ENCODE measurements at places on chromosomes 3 and 15. TPM values are rescaled to one million over a fixed set of nuclear protein-coding genes. Genes with fewer than 3 reads are reported as not detected.

The ALDH1A2 gene
- total RNA-seq: 71.2 TPM

The DUOXA2 gene
- total RNA-seq: 0.39 TPM

DNA sequence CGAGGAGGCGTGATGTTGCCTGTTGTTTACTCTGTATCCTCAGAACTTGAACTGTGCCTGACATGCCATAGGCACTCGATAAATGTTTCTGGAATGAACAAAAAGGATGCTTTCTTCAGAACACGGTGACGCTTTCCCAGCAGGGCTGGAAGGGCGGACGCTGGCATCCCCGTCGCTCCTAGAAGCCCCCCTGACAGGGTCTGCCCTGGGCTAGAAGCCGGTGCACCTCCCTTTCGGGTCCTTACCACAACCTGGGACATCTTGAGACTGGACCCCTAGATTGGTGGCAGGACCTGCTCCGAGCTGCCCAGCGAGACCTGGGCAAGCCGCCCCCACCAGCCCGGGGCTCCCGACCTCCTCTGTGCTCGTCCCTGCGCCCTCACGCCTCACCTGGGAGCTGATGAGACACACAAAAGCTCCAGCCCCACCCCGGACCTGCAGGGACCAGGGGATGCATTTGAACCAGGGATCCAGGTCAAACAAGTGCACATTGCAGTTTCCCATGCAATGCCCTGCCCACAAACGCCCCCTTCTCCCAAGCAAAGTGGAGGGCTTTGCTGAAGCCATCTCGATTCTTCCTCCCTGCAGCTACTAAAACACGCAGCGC lies 131.2 kb upstream of the MEF2A start:
- DNase-seq: no peak

DNA sequence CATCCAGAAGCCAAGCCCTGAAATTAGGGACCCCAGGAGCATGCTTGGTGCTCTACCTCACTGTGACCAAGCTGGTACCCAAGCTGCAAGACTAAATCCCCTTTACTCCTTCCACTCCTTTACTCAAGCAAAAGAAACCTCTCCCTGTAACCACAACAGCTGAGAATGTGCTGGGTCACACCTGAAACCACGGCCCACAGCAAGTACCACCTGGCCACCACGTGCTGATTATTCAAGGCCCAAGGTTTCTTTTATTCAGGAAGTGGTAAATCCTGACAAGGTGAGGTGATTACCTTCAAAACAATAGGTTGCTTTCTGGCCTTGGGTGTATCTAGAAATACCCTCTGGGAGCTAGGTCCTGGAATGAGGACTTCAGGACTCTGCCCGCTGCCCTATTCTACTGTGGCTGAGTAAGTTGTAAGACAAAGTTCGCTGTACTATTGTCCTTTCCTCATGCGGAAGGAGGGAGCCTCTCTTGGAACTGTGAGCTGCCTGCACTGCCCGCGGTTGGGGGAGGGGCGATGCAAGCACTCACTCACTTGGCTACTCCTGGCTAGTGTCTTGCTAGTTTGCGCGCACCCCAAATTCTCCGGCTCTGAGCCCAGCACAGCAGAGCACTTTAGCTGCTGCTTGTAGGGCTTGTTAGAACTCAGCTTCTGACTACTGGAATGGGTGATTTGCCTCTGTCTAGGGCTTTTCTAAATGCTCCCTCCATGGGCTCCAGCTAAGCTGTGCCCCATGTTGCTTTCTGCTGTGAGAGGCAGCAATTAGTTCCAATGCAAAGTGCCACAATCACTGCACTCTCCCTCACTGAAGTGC lies 487.1 kb upstream of the CNTN3 start:
- peak; percentile 15 for DNase-seq

- no peak for DNase-seq
Measured at GRCh38 chr3:66186545-66186944, 34.3 kb upstream of the SLC25A26 start.

The KIF7 gene
- total RNA-seq: 5.6 TPM

GRCh38 chr3:152021951-152022461 lies 148.6 kb downstream of the SUCNR1 start:
- peak; percentile 41 for DNase-seq

The KCNMB3 gene
- 7.4 TPM for total RNA-seq

DNA sequence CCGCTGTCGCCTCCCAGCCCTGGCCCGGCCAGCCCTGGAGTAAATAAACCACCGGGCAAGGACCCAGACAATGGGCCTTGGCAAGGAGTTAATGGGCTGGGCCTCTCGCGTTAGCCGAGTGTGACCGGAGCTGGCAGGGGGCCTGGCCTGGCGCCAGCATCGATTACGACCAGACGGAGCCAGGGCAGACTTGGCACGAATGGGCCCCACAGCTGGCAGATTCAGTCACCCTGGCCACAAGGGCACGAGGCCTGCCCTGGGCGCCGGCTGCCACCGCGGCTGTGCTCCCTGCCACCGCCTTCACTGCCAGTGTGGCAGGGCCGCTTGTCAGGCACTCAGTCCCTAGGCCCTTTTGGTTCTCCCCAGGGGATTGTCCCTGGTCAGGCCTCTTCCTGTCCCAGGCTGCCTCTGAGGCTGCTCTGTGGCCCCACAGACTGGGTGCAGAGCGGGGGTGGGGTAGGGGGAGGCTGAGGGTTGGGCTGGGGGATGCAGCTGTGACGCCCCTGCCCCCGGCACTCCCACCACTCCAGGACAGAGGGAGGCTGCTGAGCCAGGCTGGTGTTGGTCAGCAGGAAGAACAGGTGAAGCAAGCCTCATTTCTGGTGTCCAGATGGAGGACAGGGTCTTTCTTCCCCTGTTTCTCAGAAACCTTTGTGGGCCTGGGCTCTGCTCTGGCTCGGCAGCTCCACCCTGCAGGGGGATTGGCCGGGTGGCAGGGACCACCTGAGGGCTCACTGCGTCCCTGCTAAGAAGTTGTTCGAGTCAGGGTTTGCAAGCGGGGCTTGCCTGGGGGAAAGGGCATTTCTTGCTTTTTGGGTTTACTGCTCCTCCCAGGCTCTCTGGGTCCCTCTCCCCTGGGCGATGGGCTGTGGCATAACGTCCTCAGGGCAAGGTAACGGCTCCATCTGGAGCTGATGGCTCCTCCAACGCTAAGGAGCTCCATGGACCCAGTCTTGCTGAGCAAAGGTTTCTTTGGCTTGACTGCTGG lies 30.5 kb upstream of the SRP14 start:
- peak; percentile 94 for DNase-seq

- no peak for DNase-seq
Measured at GRCh38 chr3:24487325-24488262, 7.1 kb downstream of the THRB start.

GRCh38 chr3:39021465-39022285 lies 30.1 kb downstream of the SCN11A start:
- no peak for DNase-seq

The TRAT1 gene
- total RNA-seq: not detected

The CLDN16 gene
- total RNA-seq: 0.55 TPM

DNA sequence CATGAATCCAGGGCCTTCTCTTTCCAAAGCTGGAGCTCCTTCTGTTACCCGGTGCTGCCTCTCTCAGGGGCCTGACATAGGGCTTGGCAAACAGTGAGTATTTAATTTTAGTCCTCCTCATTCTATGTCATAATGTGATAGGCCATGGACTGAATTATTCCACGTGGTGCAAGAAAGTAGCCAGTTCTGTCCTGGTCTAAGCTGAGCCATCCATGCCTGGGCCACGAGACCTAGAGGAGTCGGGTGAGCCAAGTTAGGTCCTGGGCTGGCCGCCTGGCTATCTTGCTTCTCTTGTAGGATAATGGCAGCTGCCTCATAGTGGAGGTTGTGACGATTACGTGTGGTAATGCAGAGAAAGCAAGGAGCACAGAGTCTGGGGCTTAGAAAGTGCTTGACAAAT lies 170.6 kb downstream of the FAM43A start:
- no peak for DNase-seq

DNA sequence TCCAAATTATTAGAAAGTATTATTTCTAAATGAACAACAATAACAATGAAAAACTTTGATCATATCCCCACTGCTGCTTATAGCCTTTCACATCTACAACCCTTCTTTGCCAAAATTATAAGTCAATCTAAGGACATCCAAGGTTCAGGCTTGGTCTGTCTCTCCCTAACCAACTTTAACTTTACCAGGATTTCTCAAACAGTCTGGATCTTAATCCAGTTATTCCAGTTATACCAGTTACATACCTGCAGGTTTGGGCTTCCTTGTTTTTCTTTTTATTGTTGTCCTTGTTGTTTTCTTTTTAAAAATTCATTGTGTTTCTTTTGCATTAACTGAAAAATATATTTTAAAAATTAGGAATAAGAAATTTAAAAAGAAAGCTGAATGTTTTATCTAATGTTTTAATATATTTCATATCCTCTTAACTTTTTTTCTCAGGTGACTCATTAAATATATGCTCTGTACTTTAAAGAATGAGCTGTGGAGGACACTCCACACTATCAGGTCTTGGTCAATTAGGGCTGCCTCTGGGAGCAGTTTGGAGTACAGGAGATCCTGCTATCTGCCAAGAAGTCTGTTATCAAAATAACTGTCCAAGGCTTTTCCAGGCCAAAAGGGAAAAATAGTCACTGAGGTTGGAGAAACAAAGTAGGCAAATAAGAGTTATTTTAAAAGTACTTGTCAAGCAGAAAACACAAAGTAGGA lies 421.4 kb downstream of the EPHA6 start:
- DNase-seq: no peak

- peak; percentile 47 for DNase-seq
Measured at GRCh38 chr15:68816795-68817303, 3.8 kb downstream of the ANP32A start.

- no peak for DNase-seq
Measured at GRCh38 chr3:158395421-158395820, 175.6 kb upstream of the MLF1 start.

DNA sequence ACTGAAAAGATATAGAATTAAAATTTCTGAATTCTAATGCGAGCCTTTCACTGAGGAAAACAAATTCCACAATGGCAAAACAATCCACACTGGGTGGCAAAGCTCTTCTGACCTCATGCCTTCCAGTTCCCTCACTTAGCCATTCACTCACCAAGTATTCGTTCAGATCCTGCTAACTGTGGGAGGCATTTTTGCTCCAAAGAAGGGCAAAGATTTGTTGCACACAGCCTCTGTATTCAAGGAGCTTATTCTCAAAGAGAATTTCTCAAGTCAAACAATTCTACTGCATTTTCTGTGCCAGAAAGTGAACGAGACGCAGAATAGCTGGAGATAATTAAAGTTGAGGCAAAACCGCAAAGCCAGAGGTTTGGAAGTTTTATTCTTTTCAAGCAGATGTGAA lies 77.3 kb downstream of the CPNE4 start:
- DNase-seq: no peak

GRCh38 chr3:124620600-124621063 lies 109.6 kb upstream of the UMPS start:
- DNase-seq: peak; percentile 43

DNA sequence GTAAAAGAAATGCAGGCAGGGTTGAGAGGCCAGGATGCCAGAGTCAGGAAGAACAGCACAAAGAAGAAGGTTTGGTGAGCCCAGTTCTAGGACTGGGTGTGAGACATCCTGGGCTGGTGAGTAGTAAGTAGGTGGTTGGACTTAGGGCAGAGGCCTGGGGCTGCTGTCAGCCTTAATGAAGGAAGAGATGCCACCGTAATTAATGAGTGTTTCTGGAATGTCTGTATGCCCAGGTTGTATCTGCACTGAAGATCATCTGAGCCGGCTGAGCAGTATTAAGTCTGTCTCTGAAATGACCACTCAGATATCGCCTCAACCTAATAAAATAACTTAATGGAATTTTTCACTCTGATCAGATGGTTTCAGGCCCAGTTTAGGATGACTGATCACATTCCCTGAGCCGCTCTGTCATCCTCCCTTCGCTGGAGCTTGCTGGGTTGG lies 532.9 kb upstream of the IL12A start:
- no peak for DNase-seq

DNA sequence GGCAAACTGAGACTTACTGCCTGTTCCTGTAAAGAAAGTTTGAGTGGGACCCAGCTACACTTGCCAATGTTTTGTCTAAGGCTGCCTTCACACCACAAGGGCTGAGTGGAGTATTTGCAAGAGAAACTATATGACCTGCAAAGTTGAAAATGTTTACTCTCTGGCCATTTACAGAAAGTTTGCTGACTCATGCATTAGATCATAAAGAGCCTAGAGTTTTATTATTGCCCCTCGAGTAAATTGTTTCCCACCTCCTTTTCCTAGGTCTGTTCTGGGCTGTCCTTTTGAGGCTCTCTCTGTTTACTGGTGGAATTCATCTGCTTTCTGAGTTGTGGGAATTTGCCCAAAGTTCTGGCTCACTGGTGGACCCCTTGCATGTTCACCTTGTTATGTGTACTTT lies 6.7 kb upstream of the PROK2 start:
- DNase-seq: no peak

GRCh38 chr3:5022966-5023776 lies 43.9 kb downstream of the BHLHE40 start:
- DNase-seq: no peak

- no peak for DNase-seq
Measured at GRCh38 chr3:138355071-138355470, 6.7 kb downstream of the MRAS start.

- peak; percentile 49 for DNase-seq
Measured at GRCh38 chr15:83318861-83319415, 34.5 kb upstream of the BNC1 start.

The FMN1 gene
- total RNA-seq: 47.4 TPM

The SEC11A gene
- 67.7 TPM for total RNA-seq

DNA sequence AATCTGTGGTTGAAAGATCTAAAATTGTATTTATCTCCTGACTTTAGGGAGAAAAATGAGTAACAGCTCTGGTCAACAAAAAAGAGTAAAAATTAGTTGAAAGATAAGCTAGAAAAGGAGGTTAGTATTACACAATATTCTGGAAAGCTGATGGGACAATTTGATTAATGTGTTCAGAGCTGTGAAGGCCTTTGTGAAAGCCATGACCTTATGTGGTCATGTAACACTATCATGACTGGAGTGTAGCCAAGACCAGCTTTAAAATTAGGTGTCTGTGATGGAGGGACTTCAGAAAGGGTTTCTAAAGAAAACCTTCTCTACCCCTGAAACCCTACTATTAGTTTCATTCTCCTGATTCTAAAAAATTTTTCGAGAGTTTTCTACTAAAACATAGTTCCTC lies 127.2 kb downstream of the NFKBIZ start:
- no peak for DNase-seq

The GCNT3 gene
- total RNA-seq: 2.5 TPM

- peak; percentile 92 for DNase-seq
Measured at GRCh38 chr3:48694610-48695392, 9.1 kb upstream of the NCKIPSD start.

- DNase-seq: no peak
Measured at GRCh38 chr3:150755902-150756301, 7.1 kb downstream of the SIAH2 start.

GRCh38 chr3:154893813-154894212 lies 186.3 kb upstream of the MME start:
- DNase-seq: no peak

- no peak for DNase-seq
Measured at GRCh38 chr3:177713928-177714900, 516.9 kb upstream of the TBL1XR1 start.

The TRH gene
- total RNA-seq: 2.1 TPM

DNA sequence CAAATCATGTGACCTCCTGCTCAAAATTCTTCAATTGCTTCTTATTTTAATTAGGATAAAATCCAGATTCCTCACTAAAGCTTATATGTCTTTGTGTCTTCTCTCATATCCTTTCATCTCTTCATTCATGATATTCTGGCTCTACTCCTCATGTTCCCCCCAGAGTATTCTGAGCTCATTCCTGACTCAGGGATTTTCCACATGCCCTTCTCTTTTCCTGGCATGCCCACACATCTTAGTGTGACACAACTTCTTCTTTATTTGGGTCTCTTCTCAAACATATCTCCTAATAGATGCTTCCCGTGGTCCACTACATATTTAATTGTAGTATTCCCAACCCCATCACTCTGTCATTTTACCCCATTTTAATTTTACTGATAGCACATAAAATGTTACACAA lies 15.2 kb upstream of the MBNL1 start:
- no peak for DNase-seq

All from testis (tissue), 5 donors.